ENCODE measurements at places on chromosomes 5 and 9. TPM values are rescaled to one million over a fixed set of nuclear protein-coding genes. Genes with fewer than 3 reads are reported as not detected.

The FAT2 gene
- total RNA-seq = not detected

The SLC9A3 gene
- total RNA-seq = 2.4 TPM

The MCTP1 gene
- total RNA-seq = 0.51 TPM

The ANKS6 gene
- total RNA-seq = 16.8 TPM

DNA sequence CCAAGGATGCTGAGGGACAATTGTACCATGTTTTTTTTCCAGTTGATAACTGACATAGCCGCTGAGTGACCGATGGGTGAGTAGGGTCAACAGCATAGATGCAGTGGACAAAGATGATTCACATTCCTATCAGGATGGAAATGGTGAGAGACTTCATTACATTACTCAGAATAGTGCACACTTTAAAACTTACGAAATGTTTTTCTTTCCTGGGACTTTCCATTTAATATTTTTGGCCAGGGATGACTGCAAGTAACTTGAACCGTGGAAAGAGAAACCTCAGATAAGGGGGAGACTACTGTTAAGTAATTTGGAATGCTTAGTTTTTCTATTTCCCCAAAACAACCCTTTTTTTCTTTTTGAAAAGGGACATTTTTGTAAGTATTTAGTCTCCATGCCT lies 3.0 kb upstream of the TUSC1 start:
- no peak overlapping the region for H3K27ac ChIP-seq
- H3K4me1 ChIP-seq = no peaks in the 10 kb centered on the region
- no peak for DNase-seq
- H3K4me3 ChIP-seq = no peak overlapping the region
- no peaks in the 10 kb centered on the region for H3K36me3 ChIP-seq

DNA sequence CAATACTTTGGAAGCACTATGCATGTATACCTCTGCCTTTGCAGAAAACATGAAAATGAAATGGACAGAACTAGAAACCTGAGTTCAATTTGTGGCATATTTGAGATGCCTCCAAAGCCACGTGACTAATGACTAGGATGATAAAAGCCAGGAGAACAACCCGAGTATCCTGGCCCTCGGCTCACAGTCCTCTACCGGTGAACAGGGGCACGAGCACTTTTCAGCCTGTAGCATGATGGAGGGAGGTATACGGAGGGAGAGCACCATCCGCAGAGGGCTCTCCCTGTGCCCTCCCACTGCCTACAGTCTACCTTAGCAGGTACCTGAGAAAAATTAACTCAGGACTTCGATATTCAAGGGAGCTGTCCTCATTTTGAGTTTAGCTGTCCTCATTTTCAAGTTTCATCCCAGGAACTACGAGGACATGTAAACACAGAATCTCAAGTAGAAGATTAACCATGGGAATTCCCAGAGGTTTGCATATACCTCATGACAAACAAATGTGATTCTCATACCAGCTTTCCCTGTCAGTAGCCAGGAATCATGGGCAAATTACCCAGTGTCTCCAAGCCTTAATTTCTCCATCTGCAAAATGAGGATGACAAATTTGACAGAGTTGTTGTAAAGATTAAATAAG lies 249.3 kb downstream of the DNAH5 start:
- no peaks in the 10 kb centered on the region for H3K4me1 ChIP-seq
- H3K4me3 ChIP-seq = no peak overlapping the region
- no peaks in the 10 kb centered on the region for H3K36me3 ChIP-seq
- H3K27ac ChIP-seq = no peak overlapping the region

DNA sequence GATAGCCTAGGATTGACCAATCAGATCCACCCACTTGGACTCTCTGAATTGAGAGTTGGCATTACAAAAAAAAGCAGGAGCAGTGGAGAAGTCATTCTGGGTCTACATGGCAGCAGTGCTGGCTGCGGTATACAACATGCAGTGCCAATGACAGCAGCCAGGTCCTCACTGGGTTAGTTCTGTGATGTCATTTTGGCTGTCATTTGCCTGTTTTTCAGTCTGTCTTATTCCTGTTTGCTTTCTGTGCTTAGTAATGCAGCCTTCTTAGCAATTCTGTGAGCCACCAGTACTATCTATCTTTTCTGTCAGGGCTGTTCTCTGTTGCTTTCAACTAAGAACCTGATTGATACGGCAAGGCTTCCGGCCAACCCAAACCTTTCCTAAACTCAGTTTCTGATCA lies 471.8 kb downstream of the BNC2 start:
- H3K36me3 ChIP-seq = no peaks in the 10 kb centered on the region
- H3K4me1 ChIP-seq = no peaks in the 10 kb centered on the region
- no peaks in the 10 kb centered on the region for H3K27me3 ChIP-seq
- H3K4me3 ChIP-seq = no peak overlapping the region
- no peak for DNase-seq

DNA sequence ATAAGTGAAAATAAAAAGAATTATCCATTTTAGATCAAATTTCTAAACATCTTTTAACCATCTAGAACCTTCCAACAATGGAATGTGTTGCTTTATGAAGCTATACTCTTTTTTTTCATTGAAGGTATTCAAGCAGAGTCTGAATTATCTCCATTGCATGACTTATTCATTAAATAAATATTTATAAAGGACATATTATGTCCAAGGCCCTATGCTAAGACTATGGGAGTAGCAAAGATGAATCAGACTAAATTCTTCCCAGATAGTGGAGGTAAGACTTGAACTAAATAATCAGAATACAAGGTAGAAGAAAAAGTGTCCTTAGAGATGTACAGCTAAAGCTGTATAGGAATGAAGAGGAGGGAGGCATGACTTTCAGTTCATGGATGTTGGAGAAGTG lies 215.5 kb upstream of the RGMB start:
- H3K27ac ChIP-seq = no peak overlapping the region
- H3K36me3 ChIP-seq = no peaks in the 10 kb centered on the region
- no peak for DNase-seq
- H3K27me3 ChIP-seq = no peaks in the 10 kb centered on the region
- H3K4me3 ChIP-seq = no peak overlapping the region
- no peaks in the 10 kb centered on the region for H3K4me1 ChIP-seq

GRCh38 chr5:39119404-39120051 lies 45.3 kb upstream of the RICTOR start:
- peaks cover 6% of the 10 kb centered on the region for H3K4me1 ChIP-seq
- H3K4me3 ChIP-seq = no peak overlapping the region
- no peaks in the 10 kb centered on the region for H3K27me3 ChIP-seq
- DNase-seq = no peak
- no peak overlapping the region for H3K27ac ChIP-seq

- H3K36me3 ChIP-seq = no peaks in the 10 kb centered on the region
- DNase-seq = no peak
- no peaks in the 10 kb centered on the region for H3K27me3 ChIP-seq
- no peak overlapping the region for H3K27ac ChIP-seq
These were observed 110.3 kb upstream of the CTSL start for GRCh38 chr9:87615547-87616148.

DNA sequence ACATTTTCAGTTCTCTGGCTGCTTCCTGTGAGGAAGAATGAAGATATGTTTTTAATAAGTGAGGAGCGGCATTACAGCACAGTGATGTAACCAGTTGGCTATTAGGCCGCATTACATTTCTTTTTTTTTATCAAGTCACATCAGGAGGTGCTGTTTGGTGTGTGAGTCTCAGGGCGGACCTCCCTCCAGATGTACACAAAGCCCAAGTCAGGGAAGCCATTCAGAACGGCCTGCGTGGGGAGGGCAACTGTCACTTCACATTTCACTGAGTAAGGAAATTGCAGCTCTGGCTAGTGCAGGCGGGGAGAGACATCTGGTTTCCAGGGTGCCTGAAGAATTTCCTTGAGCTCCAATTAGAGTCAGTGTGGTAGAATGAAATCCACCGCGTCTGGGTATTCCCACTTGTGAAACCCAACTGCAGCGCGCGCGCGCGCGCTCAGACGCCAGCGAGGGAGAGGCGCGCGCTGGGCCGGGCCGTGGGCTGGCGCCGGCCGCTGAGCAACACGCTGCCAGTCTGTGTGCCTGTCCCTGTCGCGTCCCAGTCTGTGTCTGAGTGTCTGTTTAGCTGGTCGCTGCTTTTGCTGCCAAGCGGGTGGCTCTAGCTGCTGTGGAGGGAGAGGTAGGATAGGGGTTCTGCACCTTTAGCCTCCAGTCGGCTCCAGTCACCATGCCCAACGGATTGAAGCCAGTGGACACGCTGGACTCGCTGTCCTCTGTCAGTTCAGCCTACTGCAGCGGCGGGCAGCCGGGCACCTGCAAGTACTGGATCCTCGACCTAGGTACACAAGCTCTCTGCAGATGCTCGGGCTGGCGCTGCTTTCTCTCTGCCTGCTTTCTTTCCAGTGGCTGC lies 140.8 kb upstream of the OTULINL start:
- no peak overlapping the region for H3K27ac ChIP-seq
- H3K36me3 ChIP-seq = no peaks in the 10 kb centered on the region

GRCh38 chr5:168447808-168448207 lies 38.5 kb upstream of the RARS1 start:
- H3K27me3 ChIP-seq = no peaks in the 10 kb centered on the region
- no peaks in the 10 kb centered on the region for H3K36me3 ChIP-seq
- H3K27ac ChIP-seq = no peak overlapping the region
- H3K4me1 ChIP-seq = no peaks in the 10 kb centered on the region
- no peak for DNase-seq
- no peak overlapping the region for H3K4me3 ChIP-seq

DNA sequence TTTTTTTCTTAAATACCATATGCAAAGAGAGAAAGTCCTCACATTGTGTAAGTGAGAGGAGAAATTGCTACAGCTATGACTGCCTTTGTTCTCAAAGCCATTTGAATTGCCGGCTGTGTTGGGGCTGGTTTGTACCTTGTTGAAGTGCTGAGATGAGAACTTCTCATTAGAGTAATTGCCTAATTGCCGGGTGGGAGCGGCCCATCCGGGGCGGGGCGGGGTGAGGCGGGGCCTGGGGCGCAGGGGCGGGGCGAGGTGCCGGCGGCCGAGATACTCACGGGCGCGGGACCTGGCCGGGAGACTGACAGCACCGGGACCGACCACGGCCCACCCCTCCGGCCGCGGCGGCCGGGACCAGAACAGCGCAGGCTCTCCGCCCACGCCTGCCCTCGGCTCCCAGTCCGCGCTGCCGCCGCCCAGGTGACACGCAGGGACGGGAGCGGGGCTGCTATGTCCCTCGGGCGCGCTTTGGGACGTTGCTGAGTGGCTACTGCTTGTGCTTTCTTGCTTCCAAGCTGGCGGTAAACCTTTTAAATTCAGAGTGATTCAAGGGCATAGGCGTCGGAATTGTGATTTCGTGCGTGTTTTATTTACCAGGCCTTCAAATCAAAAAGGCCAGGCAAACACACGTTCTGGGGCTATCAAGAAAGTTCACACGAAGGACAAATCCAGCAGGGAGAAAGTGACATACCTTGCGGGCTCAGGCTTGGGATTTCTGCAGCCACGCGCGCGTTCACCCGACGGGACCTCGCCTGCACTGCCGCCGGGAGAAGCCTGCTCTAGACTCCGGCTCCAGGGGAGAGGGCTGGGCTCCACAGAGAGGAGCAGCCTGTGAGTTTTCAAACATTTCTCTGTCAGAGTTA lies 269.1 kb downstream of the FANCC start:
- H3K27ac ChIP-seq = no peak overlapping the region
- peak; percentile 40 for DNase-seq
- H3K27me3 ChIP-seq = peaks cover 17% of the 10 kb centered on the region
- H3K4me3 ChIP-seq = peak overlapping the region; percentile 56
- H3K36me3 ChIP-seq = no peaks in the 10 kb centered on the region

- H3K36me3 ChIP-seq = no peaks in the 10 kb centered on the region
- H3K4me3 ChIP-seq = no peak overlapping the region
- no peaks in the 10 kb centered on the region for H3K4me1 ChIP-seq
- H3K27me3 ChIP-seq = no peaks in the 10 kb centered on the region
These were observed 142.0 kb upstream of the RGMB start for GRCh38 chr5:98631311-98632054.

DNA sequence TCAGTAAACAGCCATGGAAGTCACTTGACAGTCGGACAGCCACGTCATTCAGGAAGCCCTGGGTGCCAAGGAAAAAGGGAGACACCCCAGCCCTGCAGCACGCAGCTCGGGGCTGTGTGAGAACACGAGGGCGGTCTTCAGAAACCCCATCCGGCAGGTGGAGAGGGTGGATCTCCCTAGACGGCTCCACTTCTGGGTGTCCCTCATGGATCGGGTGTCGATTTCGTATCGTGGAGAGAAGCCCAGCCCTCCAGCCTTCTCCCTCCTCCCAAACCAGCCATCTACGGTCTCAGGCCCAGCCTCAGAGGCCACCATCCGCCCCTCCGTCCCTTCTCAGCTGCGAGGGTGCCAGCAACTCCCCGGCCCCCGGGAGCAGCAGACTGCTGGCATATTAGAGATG lies 65.5 kb upstream of the BARHL1 start:
- no peak overlapping the region for H3K27ac ChIP-seq
- H3K36me3 ChIP-seq = no peaks in the 10 kb centered on the region
- H3K4me1 ChIP-seq = no peaks in the 10 kb centered on the region
- H3K27me3 ChIP-seq = peaks cover 8% of the 10 kb centered on the region
- no peak overlapping the region for H3K4me3 ChIP-seq
- no peak for DNase-seq

GRCh38 chr5:163760498-163760897 lies 255.1 kb downstream of the MAT2B start:
- H3K4me1 ChIP-seq = no peaks in the 10 kb centered on the region
- no peak overlapping the region for H3K27ac ChIP-seq
- no peaks in the 10 kb centered on the region for H3K27me3 ChIP-seq
- H3K4me3 ChIP-seq = no peak overlapping the region

- no peaks in the 10 kb centered on the region for H3K36me3 ChIP-seq
- H3K4me1 ChIP-seq = no peaks in the 10 kb centered on the region
- no peak for DNase-seq
- no peaks in the 10 kb centered on the region for H3K27me3 ChIP-seq
- H3K4me3 ChIP-seq = no peak overlapping the region
These were observed 396.5 kb upstream of the TNC start for GRCh38 chr9:115514454-115514853.

GRCh38 chr5:67672636-67673035 lies 476.0 kb upstream of the CD180 start:
- no peak overlapping the region for H3K4me3 ChIP-seq
- no peaks in the 10 kb centered on the region for H3K36me3 ChIP-seq
- H3K27me3 ChIP-seq = no peaks in the 10 kb centered on the region
- H3K27ac ChIP-seq = no peak overlapping the region
- no peaks in the 10 kb centered on the region for H3K4me1 ChIP-seq
- DNase-seq = no peak

- no peaks in the 10 kb centered on the region for H3K4me1 ChIP-seq
- H3K4me3 ChIP-seq = no peak overlapping the region
- no peak overlapping the region for H3K27ac ChIP-seq
- peaks cover 4% of the 10 kb centered on the region for H3K27me3 ChIP-seq
- peaks cover 23% of the 10 kb centered on the region for H3K36me3 ChIP-seq
These were observed 6.6 kb upstream of the AHRR start for GRCh38 chr5:314676-315487.

GRCh38 chr5:179577286-179577960 lies 27.1 kb downstream of the RUFY1 start:
- peaks cover 10% of the 10 kb centered on the region for H3K36me3 ChIP-seq
- no peaks in the 10 kb centered on the region for H3K4me1 ChIP-seq
- no peak overlapping the region for H3K4me3 ChIP-seq
- no peak overlapping the region for H3K27ac ChIP-seq
- no peak for DNase-seq

- no peaks in the 10 kb centered on the region for H3K36me3 ChIP-seq
- no peak overlapping the region for H3K4me3 ChIP-seq
- H3K4me1 ChIP-seq = peaks cover 12% of the 10 kb centered on the region
- H3K27ac ChIP-seq = no peak overlapping the region
- peaks cover 12% of the 10 kb centered on the region for H3K27me3 ChIP-seq
These were observed 51.6 kb downstream of the AHRR start for GRCh38 chr5:372996-373709.

GRCh38 chr5:176732306-176732705 lies 78.1 kb upstream of the UNC5A start:
- no peaks in the 10 kb centered on the region for H3K4me1 ChIP-seq
- H3K36me3 ChIP-seq = no peaks in the 10 kb centered on the region
- H3K27ac ChIP-seq = no peak overlapping the region
- H3K4me3 ChIP-seq = no peak overlapping the region
- no peak for DNase-seq

GRCh38 chr5:121503111-121503840 lies 348.4 kb upstream of the FTMT start:
- no peak overlapping the region for H3K27ac ChIP-seq
- no peak for DNase-seq
- H3K36me3 ChIP-seq = no peaks in the 10 kb centered on the region
